Activated effector memory CD4-positive, alpha-beta T cell treated with anti-CD3 and anti-CD28 coated beads, Interleukin-2, amount 50 U/mL, for 16 hours (primary cell): ENCODE measurements at places on chromosomes 2 and 18.

DNA sequence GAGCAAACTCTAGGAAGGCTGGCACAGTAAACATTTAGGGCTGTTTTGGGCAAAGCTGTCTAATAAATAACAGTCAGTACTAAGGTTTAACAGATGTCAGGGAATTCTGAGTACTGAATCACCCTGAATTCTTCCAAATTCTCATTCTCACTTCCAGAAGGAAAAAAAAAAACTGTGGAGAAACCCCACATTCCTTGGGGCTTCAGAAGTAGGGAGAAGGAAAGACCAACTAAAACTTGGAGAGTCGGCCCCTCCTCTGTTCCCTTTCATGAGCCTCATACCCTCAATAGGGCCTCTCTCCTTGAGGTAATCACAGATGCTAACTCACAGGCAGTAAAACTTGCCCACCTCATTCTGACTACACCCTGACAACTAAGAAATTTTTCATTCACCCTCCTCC is 62.1 kb downstream of the CCDC148 start:
- no peak for DNase-seq

DNA sequence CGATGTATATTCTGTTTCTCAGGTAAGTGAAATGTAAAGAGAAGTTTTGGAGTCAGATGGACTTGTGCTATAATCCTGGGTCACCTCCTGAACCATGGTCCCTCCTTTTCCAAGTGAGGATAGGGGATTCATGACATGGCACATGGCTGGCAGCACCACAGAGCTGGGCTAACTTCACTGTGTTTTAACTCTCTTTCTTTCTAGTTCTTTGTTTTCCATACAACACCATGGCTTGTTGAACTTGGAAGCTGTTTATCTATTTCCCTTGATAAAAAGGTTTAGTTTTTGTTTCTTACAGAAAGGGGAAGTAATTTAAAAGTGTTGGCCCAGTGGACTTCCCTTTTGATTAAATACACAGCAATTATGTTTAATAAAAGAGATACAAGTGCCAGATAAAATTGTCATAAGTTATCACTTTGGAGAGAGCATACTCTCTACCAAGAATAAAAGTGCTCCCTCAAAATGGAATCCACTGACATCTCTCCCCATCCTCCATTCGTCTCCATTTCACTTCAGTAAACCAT is 90.4 kb downstream of the PLCL1 start:
- no peak for DNase-seq

- DNase-seq, result no peak
Observed at GRCh38 chr2:22626621-22627020, 758.4 kb upstream of the KLHL29 start.

- DNase-seq, result no peak
Observed at GRCh38 chr2:10333247-10333613, 30.5 kb downstream of the HPCAL1 start.

- no peak for DNase-seq
Observed at GRCh38 chr18:69177702-69178101, 223.0 kb upstream of the DOK6 start.

DNA sequence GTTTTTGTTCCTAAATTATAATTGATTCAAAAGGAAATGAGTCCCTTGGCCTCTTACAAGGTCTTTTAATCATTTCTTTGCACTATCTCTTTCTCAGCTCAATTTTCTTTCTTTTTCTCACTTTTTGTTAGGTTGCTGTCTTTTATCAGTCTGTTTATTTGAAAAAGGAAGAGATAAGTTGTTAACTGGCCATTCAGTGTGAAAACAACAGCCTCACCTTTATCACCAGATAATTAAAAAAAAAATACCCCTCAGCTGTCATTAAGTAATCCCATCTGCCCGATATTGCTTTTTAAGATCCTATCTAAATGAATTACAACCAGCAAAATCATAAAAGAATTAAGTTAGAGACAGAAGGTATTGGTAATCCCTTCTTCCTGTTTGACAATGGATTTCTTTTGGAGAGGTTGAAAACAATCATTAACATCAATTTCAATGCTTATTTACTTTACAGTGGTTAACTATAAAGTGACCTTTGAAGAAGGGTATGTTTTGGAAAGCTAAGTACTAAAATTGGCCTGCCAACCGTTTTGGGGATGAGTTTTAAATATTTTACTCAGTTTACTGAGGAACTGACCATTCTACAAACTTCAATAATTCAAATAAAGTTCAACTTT is 104.9 kb downstream of the TGIF1 start:
- DNase-seq, result no peak

DNA sequence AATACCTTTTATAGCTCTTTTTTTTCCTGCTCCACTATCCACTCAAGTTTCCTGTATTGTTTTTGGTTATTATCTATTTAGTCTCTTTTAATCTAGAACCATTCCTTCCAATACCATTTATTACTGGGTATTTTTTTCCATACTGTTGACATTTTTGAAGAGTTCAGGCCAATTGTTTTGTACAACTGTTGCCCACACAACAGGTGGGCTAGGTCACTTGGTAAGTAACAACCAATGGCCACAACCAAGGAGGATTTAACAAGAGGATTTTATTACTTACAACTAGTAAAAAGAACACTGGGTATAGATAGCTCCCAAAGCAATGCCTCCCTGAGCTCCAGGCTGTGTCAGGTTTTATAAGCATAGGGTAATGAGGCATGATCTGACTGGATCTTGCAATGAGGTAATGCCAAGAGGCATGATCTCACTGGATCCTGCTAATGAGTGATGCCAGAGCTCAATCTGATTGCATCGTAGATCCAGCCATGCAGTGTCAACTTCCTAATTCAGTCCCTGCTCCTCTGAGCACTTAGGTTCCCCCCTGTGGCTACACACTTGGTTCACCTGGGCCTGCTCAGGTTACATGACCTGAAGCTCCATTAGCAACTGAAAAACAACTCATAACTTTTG is 7.1 kb upstream of the CEP68 start:
- no peak for DNase-seq

DNA sequence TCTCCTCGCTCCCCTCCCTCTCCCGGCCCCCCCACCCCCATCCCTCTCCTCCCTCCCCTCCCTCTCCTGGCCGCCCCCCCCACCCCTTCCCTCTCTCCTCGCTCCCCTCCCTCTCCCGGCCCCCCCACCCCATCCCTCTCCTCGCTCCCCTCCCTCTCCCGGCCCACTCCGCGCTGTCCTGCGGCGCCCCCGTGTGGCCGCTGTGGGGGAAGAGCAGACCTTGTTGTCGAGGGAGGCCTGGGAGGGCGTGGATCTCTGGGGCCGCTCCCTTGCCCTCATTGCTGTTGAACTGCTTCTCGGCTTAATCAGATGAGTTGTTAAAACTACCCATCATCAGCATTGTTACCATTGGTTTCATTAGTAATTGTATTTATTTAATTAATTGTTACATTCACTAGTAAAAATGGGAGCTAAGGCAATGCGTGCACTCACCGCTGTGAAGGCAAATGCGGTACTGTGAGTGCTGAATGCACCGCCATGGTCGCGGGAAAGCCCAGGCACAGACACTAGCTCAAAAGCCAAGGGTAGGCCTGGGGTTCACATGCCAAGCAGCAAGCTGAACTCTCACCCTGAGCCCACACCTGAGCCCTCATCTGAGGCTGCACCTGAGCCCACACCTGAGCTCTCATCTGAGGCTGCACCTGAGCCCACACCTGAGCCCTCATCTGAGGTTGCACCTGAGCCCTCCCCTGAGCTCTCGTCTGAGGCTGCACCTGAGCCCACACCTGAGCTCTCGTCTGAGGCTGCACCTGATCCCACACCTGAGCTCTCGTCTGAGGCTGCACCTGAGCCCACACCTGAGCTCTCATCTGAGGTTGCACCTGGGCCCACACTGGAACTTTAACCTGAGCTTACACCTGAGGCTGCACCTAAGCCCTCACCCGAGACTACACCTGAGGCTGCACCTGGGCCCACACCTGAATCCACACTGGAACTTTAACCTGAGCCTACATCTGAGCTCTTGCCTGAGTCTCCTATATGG is 8.8 kb downstream of the RTP5 start:
- peak; percentile 92 for DNase-seq

- peak; percentile 61 for DNase-seq
Observed at GRCh38 chr2:109217362-109218086, 88.5 kb downstream of the SH3RF3 start.

DNA sequence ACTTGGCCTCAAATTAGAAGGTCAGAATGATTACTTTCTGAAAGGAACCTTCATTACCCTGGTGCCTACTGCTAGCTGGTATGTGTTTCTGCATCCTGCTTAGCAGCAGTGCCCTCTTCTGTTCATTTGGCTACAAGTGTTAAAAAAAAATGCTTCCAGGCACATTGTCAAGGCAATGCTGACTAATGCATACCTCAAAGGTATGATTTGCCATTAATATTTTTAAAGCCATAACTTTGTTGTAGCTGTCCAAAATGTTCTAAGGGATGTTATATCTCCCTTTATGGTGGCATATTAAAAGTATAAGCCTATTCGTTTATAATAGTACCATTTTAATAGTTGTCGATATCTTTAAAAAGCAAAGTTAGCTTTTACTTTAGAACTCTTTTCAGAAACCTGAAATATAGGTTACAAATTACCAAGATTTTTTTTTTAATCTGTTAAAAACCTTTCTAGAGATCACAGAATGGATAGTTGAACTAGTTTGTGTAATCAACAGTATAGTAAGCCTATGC is 52.0 kb upstream of the FAM171B start:
- DNase-seq, result no peak

DNA sequence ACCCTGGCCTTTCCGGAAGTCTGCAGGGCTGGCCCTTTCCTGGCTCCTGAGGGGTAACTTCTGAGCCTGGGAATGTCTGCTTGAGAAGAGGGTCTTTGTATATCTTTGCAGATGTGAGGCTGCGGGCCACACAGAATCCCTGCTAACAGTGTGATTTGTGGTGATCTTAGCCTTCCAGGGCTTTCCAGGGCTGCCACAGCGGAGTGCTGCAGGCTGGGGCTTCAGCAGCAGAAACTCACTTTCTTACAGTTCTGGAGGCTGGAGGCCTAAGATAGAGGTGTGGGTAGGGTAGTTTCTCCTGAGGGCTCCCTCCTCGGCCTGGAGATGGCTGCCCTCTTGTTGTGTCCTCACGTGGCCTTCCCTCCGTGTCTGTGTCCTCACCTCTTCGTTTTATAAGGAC is 294.7 kb upstream of the HS6ST1 start:
- peak; percentile 38 for DNase-seq

DNA sequence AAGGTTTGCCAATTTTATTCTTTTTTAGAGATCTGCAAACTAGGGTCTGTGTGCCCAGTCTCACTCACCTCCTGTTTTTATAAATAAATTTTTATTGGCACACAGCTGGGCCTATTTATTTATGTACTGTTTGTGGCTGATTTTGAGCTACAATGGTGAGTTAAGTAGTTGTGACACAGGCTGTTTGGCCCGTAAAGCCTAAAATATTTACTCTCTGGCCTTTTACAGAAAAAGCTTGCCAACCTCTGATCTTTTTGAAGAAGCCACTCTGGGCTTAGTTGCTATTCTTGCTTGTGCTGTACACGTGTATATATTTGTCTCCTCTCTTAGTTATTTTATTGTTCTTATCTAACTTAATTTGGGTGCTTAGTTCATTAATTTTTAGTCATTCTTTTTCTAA is 14.5 kb downstream of the NAB1 start:
- no peak for DNase-seq

DNA sequence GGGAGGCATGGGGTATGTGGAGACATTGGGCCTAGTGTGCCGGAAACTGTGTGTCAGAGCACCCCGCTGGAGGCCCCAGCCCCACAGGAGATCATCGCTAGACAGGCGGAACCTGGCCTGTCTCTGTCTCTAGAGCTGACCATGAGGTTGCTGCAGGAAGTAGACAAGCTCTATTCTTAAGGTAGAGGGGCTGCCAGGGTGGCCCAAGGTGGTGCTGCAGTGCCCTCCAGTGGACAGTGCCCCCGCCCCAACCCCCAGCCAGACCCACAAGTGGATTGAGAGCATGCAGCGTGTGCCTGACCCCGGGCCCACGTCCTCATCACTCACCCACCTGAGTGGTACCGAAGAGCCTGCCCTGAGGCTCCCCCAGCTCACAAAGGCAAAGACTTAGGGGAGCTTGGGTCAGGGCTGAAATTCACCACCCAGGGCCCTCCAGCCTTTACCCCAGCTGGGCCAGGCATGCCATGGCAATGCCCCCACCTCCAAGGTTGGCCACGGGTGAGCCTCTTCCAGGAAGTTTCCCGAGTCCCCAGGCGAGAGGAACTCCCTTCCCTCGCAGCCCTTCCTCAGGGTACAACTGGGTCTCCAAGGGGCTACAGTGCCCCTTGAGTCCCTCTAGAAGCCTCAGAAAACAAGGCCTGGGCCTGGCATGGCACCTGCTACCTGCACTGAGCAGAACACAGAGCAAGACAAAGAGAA is 155.0 kb downstream of the TTC32 start:
- DNase-seq, result no peak

DNA sequence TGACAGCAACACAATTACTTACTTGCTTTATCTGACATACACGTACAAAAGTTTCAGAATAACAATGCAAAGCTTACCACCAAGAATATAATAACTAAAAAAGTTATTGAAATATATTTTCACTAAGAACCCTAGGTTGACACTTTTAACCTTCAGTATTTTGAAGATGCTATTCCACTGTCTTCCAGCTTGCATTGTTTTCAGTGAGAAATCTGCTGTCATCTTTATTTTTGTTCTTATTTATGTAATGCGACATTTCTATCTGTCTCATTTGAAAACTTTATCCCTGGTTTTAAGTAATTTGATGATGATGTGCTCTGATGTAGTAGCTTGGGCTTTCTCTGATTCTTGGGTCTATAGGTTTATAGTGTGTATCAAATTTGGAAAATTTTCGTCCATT is 165.0 kb upstream of the SMIM21 start:
- no peak for DNase-seq

GRCh38 chr2:175282300-175282699 is 100.8 kb upstream of the ATP5MC3 start:
- DNase-seq, result no peak

DNA sequence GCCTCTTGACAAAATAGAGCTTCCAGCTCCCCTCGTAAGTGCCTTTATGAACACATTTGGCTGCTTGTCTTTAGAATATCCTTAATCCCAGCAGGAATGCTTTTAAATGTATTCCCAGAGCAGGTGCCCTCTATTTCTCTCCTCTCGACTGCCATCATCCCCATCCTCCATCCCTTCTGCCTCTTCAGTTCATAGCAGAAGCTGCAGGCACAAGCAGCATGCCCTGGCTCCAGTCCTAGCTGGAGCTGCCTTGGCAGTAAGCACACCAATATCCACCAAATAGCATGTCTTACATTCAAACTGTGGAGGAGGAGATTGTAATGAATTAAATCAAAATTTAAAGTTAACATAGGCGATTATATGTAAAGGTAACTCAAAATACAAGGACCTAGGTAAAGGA is 891.3 kb upstream of the SLC39A10 start:
- no peak for DNase-seq

DNA sequence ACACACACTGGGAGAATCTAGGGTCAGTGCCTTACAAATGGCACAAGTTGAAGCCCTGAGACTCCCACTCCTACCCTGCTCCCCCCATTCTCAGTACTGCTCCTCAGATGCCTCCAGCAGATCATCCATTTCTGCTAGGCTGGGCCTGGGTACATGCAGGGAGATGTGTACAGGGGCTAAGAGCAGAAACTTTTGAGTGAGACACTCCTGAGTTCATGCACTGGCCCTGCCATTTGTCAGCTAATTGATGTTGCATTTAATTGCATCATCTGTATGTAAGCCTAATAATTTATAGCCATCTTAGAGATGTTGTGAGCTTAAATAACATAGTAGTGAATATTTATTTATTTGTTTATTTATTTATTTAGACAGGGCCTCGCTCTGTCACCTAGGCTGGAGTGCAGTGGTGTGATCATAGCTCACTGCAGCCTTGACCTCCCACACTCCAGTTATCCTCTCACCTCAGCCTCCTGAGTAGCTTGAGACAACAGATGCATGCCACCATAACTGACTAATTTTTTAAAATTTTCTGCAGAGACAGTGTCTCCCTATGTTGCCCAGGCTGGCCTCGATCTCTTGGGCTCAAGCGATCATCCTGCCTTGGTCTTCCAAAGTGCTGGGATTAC is 4.8 kb upstream of the CASP8 start:
- DNase-seq, result no peak
